Mammary microvascular endothelial cell (primary cell): ENCODE measurements at places on chromosomes 1 and 21. TPM values are rescaled to one million over a fixed set of nuclear protein-coding genes. Genes with fewer than 3 reads are reported as not detected.

CENPF gene
- total RNA-seq, result 48.2 and 53.2 TPM in 2 replicates

FMO5 gene
- total RNA-seq, result 0.30 and 1.3 TPM in 2 replicates

GJC2 gene
- 0.27 and 0.98 TPM in 2 replicates for total RNA-seq

VWA5B1 gene
- not detected in 2 replicates for total RNA-seq

PLPPR4 gene
- total RNA-seq, result 0.10 TPM in 1 of 2 replicates, not detected in the other

CDKN2C gene
- total RNA-seq, result 20.0 and 24.2 TPM in 2 replicates

DMBX1 gene
- total RNA-seq, result not detected in 2 replicates

FALEC gene
- not detected in 2 replicates for total RNA-seq

FCRL2 gene
- total RNA-seq, result not detected in 2 replicates

CLDN19 gene
- not detected in 2 replicates for total RNA-seq

TCHHL1 gene
- total RNA-seq, result not detected in 2 replicates

PRKAB2 gene
- total RNA-seq, result 3.1 and 8.9 TPM in 2 replicates

TGFB2 gene
- total RNA-seq, result 2.5 and 3.5 TPM in 2 replicates

CD5L gene
- not detected in 2 replicates for total RNA-seq

CTBS gene
- total RNA-seq, result 6.9 and 10.8 TPM in 2 replicates

TRABD2B gene
- not detected in 2 replicates for total RNA-seq

MAB21L3 gene
- total RNA-seq, result not detected in 2 replicates

SPRR2A gene
- total RNA-seq, result not detected in 2 replicates

AKR7A2 gene
- total RNA-seq, result 108 and 134 TPM in 2 replicates

S100A7 gene
- total RNA-seq, result not detected in 2 replicates

C1QB gene
- total RNA-seq, result not detected in 2 replicates

WNT9A gene
- 0.05 and 0.20 TPM in 2 replicates for total RNA-seq

CLCA1 gene
- not detected in 2 replicates for total RNA-seq

RNF19B gene
- 32.9 and 33.1 TPM in 2 replicates for total RNA-seq

KCNE1 gene
- total RNA-seq, result not detected in 2 replicates

SLC30A10 gene
- total RNA-seq, result not detected in 2 replicates

GALNT2 gene
- total RNA-seq, result 38.4 and 38.6 TPM in 2 replicates

YY1AP1 gene
- 23.6 and 24.8 TPM in 2 replicates for total RNA-seq

SPAG17 gene
- not detected in 2 replicates for total RNA-seq
